ENCODE measurements at places on chromosomes 2 and 18.

- DNase-seq = peak; percentile 71
Observed at GRCh38 chr2:133568172-133568571, at the start of gene NCKAP5. TSS of gene NCKAP5 (minus strand) at chr2:133568463. CDS start at chr2:133517526, 50,937 bp downstream.

- DNase-seq = no peak
Observed at GRCh38 chr2:31386172-31386571, 28.4 kb downstream of the XDH start.

GRCh38 chr2:126886211-126886915 is 12.3 kb upstream of the TEX51 start:
- DNase-seq = peak; percentile 66

GRCh38 chr2:36616947-36617346 is 19.0 kb upstream of the FEZ2 start:
- no peak for DNase-seq

- no peak for DNase-seq
Observed at GRCh38 chr2:125698280-125698679, 957.7 kb upstream of the GYPC start.

GRCh38 chr2:219783359-219783975 is 156.0 kb downstream of the SLC4A3 start:
- DNase-seq = no peak

GRCh38 chr2:70679259-70679658 is 88.7 kb downstream of the ADD2 start:
- DNase-seq = no peak

GRCh38 chr2:15457868-15458267 is 103.3 kb downstream of the NBAS start:
- no peak for DNase-seq

DNA sequence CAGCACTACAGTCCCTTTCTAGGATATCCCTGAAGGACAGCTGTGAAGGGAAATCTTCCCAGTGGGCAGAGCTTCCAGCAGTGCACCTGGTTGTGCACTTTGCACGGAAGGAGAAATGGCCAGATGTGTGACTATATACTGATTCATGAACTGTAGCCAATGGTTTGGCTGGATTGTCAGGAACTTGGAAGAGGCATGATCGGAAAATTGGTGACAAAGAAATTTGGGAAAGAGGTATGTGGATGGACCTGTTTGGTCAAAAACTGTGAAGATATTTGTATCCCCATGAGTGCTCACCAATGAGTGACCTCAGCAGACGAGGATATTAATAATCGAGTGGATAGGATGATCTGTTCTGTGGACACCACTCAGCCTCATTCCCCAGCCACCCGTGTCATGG is 582.2 kb downstream of the CPS1 start:
- DNase-seq = no peak

- DNase-seq = peak; percentile 11
Observed at GRCh38 chr18:31241900-31242409, 76.0 kb upstream of the DSG1 start.

DNA sequence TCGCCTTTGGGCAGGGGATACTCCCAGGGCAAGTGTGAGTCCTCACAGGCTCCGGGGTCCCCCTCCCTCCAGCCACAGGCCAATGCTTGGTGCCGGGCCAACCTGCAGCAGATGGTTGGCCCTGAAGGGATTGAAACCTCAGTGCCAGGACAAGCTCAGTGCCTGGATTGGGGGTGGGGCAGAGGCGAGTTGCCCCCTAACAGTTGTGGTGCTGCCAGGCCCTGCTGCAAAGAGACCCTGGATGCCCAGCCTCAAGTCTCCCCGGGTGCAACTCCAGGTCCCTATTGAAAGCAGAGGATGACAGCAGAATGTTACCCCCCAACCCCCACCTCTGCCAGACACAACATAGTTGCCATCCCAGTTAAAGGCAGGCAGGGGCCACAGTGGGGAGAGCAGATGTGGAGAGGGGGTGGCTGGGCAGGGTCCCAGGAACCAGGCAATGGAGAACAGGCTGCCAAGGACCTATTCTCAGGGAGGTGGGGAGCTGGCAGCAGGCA is 9.5 kb upstream of the RNF103 start:
- DNase-seq = no peak

- DNase-seq = no peak
Observed at GRCh38 chr2:118249531-118249930, 161.3 kb downstream of the INSIG2 start.

DNA sequence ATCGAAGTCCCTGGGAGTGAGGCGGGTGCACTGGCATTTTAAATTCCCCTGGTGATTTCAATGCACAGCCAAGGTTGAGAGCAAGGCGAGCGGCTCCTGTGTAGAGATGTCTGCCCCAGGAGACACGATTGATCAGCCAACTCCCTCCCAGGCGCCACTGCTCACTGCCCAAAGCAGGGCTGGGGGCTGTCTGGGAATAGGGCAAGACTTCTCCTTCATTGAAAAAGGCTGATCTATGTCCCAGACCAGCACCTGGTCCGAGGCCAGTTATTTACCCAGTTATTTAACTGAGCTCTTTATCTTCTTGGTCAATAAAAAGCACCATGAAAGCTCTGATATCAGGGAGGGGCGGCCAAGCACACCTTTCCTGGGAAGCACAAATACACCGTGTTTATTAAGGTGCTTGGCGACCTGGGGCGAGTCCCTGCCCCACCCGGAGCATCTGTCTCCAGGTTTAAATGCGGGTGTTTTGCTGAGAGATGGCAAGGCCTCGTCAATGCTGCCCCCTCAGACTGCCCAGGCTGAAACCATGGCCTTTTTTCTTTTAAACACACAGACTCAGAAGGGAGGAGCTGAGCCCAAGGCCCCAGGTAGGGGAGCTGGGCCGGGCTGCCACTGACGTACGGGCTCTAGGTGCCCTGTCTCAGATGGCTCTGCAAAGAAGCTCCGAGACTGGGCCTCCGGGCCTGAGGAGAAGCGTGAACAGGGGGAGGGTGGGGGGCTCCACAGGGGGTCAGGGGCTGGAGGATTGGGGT is 73.9 kb upstream of the HPCAL1 start:
- no peak for DNase-seq

- no peak for DNase-seq
Observed at GRCh38 chr2:28348149-28348567, 44.5 kb upstream of the FOSL2 start.

GRCh38 chr18:24802456-24802855 is 342.0 kb downstream of the HRH4 start:
- no peak for DNase-seq

Data from left lung (tissue), 14 donors.